ENCODE measurements at places on chromosomes 5 and 9.

DNA sequence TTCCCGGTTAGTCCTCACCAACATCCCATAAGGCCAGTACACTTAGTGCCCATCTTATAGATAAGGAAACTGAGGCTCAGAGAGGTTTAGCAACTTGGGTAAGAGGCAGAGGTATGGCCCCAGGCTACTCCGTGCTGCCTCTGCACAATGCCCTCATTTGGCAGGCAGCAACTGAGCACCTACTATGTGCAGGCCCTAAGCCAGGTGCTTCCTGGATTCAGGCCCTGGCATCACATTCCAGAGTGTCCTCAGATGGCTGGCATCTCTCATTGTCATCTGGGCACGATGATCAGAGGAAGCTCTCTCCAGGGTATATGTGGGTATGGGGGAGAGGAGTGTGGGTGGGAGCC lies 53.8 kb upstream of the PSD2 start:
- DNase-seq, result no peak

GRCh38 chr5:177334781-177335700 lies 16.4 kb downstream of the LMAN2 start:
- DNase-seq, result no peak

GRCh38 chr9:93450945-93451815 lies at the start of gene FAM120A:
TSS of gene FAM120A (plus strand) at chr9:93451685. CDS start at chr9:93451916, 231 bp downstream.
- DNase-seq, result peak; percentile 47

DNA sequence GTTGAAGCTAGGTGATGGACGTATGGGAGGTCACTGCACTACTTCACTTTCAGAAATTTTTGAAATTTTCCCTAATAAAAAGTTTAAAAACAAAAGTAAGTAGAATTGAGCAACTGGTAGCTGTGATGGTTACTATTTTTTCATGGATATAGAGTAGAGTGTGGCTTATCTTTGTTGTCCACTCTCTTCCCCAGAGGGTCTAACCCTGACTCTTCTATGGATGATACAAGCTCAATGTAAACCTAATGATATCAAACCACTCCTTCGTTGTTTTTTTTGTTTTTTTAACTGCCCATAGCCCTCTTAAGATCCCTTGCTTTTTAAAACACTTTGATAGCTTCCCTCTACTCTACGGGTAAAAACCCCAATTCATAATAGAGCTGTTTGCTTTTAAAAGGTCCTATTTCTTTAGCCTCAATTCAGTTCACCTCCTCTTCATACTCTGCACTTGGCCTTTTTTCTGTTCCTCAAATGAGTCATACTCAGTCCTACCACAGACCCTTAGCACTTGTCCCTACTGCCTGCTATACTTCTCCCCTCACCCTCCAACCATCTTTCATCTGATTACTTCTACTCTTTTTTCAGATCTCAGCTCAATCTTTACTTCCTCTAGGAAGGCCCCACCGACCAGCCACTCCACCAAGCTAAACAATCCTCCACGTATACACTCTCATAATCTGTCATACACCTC lies 2.6 kb downstream of the HDAC3 start:
- DNase-seq, result no peak
